Epithelial cell of proximal tubule (primary cell): ENCODE measurements at places on chromosomes 6 and 20.

DNA sequence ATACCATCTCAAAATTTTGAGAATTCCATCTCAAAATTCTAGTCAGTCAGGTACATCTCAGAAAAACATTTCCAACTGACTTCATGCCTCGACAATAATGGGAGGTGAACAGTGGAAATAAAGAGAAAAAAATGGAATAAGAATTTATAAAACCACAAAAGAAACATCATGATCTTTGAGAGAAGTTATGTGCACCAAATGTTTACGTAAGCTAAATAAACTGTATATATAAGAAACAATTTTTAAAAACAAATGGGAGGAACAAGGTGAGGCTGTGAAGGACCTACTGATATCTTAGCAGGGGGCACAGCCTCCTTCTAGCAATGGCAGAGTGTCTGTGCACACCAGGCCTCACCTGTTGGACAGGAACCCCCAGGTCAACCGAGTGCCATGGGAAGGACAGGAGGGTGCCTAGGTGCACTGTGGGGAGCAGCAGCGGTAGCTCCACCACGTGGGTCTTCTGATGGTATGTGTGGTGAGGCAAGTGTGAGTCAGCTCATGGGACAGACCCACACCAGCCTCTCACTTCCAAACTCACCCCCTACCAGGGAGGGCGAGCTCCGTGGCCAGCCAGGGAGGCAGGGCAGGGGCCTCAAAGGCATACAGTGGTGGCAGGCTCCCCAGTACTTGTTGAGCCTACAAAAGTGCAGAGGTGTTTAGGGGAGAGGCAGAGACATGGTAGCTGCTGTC lies 23.2 kb downstream of the DIDO1 start:
- no peak for DNase-seq

GRCh38 chr6:10407674-10408054 lies 7.2 kb downstream of the TFAP2A start:
- no peak for DNase-seq

GRCh38 chr6:42306439-42307140 lies 88.9 kb upstream of the MRPS10 start:
- DNase-seq = no peak

DNA sequence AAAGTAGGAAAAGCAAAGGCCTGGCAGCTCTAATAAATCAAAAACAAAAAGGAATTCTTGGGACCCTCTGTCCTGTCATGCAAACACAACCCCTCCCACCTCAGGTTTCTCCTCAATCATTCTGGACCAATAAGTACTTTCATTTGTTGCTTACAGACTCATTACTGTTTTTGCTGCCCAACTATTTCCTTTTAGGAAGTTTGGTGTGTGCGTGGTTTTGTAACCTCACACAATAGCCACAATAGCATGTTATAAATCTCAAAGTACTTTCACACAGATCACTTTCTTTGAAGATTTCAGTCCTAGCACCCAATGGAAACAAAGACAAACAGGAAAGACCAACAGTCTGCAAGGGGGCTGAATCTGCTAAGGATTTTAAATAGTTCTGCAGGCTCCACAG lies 4.5 kb downstream of the MRPL14 start:
- DNase-seq = no peak

- no peak for DNase-seq
These were observed 5.7 kb downstream of the KCNK5 start for GRCh38 chr6:39223555-39223954.

GRCh38 chr20:1357921-1358671 lies 29.2 kb upstream of the SDCBP2 start:
- DNase-seq = no peak

- DNase-seq = no peak
These were observed 72.5 kb upstream of the MYLIP start for GRCh38 chr6:16056263-16056870.

DNA sequence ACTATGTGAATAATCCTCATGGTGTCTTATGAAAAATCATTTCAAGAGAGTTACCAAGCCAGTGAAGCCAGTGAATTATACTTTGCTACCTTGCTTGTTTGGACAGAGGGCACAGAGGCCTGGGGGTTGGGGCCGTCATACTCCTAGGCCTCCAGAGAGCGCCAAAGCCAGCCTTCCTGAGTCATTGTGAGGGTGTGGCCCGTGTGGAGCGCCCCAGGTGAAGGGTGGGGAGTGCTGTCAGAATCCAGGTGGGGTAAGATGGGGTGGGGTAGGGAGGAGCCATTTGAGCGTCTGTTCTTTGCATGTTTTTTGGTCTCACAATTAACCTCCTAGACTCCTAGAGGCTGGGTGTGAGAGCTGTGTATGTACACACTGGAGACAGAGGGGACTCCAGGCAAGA lies 71.1 kb downstream of the PERP start:
- no peak for DNase-seq

GRCh38 chr6:152112491-152113261 lies 305.2 kb downstream of the ESR1 start:
- no peak for DNase-seq

GRCh38 chr6:47439348-47439668 lies 38.3 kb upstream of the CD2AP start:
- DNase-seq = no peak

DNA sequence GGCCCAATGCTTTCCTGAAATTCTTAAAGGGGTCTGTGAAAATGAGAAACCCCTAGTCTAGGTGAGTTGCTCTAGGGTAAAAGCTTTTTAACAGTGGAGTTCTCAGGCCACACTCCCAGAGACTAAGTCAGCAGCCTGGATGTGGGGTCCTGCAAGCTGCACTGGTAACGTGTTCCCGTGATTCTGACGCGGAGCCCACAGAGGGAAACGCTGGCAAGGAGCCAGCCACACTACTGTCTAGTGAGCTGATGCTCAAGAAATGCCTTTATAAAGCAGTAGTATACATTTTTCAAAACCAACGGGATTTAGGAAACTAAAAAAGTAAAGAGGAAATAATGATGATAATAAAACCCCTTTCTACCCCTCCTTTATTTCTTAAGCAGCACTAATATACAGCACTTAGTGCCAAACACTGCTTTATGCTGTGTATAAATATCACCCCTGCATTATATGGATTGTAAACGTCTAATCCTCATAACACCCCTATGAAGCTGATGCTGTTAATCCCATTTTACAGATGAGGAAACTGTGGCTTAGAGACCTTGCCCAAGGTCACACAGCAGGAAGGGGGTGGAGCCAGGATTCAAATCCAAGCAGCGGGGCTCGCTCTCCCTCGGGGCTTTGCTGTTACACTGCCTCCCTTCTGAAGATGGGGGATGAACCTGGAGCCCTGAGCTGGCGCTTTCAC lies 25.0 kb downstream of the KCNK15 start:
- DNase-seq = no peak

DNA sequence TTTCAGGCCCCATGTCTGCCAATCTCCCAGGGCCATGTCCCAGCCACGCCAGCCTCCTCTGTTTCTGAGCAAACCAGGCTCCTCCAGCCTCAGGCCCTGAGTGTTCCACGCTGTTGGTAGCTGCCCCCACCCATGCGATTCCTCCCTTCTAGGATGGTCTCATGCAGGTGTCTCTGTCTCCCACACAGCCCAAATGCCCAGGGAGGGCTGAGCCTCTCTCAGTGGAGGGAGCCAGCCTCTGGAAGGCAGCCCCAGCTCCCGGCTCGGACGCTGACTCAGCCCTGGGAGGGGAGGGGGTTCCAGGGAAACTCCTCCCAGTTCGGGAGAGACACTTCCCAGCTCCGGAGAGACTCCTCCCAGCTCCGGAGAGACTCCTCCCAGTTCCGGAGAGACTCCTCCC lies 122.9 kb upstream of the AFDN start:
- DNase-seq = no peak

DNA sequence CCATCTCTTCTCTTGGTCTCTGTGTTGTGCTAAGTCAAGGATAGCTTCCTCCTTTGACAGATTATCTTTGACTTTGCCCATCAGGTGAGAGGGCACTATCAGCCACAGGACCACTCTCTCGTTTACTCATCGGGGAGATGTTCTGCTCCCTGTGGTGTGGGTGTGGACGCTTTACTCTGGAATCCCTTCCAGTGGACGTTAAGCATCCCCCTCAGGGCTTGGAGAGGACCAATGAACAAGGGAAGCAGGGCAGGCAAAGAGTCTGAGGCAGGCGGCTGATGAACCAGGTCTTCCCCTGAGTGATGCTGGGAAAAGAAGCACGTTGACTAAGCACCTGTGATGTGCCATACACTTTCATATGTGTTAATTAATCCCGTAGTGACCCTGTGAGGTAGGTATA lies 21.0 kb upstream of the RNF24 start:
- DNase-seq = no peak

- no peak for DNase-seq
These were observed 10.7 kb downstream of the ZNF165 start for GRCh38 chr6:28090917-28091586.

GRCh38 chr6:111841822-111842221 lies 31.4 kb downstream of the FYN start:
- DNase-seq = no peak

DNA sequence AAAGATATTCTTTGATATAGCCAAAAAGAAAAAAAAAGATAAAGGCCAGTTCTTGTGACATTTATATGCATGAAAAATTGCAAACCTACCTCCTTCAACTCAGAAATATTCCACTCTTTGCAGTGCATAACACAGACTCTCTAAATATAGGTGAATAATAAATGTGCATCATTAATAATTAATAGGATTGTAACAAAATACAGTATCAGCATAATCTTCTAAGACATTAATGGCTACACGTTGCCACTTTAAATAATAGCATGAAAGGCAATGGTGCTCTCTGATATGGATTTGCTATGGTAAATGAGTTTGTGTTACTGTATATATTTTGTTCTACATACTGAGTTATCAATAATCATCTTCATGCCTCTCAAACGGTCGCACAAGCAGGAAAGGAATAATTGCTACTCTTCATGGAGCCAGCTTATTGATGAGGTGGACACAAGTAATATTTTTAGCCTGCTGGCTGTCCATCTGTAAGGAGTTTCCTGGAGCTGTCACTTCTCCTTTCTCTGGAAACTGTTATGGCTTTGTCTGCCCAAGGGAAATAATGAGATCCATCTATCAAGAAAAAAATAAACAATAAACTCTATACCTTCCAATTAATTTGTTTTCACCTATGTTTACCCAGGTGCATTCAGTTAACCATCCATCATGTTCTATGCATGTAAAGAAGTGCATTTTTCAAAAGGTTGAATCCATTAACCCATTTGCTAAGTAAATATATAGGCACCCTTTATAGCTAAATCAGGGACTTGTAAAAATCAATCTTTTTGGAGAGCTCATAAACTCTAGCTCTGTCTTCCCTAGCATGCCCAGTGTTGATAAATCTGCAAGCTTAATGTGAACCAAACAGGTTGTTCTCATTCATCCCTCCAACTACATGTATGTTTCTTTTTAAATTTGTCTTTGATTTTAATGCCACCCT lies 253.0 kb downstream of the NKAIN2 start:
- no peak for DNase-seq

DNA sequence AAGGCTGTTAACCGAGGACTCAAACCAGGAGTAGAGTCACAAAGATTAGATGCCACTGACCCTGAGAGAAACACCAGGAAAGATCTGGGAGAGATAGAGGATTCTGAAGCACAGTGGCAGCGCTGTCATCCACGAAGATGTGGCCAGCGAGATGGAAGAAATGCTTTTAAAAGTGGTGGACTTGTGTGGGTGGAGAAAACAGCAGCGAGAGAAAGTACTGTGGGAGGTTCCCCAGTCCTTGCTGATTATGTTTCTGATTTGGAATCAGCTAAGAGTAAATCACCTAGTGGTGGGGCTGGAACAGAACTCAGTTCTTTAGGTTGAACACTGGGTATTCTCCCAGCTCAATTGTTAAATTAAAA lies 435 bp upstream of the ZNF322 start:
- DNase-seq = peak; percentile 15

DNA sequence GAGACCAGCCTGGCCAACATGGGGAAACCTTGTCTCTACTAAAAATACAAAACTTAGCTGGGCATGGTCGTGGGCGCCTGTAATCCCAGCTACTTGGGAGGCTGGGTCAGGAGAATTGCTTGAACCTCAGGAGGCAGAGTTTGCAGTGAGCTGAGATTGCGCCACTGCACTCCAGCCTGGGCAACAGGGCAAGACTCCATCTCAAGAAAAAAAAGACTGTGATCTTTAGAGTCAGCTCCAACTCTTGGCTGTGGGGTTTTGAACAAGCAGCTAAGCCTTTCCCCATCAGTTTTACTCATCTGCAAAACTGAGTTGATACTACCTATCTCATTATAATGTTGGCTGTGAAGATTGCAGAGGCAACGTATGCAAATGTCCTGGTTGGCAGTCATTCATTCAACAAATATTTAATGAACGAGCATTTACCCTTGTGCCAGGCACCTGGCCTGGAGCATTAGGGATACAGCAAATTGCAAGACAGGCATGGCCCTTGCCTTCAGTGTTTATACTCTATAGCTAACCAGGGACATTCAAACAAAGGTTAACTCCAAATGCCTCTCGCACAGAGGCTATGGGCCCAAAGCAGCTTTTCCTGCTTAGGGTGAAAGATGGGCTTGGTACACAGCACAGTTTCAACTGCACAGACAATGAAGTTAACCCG lies 37.8 kb downstream of the ILRUN start:
- no peak for DNase-seq

DNA sequence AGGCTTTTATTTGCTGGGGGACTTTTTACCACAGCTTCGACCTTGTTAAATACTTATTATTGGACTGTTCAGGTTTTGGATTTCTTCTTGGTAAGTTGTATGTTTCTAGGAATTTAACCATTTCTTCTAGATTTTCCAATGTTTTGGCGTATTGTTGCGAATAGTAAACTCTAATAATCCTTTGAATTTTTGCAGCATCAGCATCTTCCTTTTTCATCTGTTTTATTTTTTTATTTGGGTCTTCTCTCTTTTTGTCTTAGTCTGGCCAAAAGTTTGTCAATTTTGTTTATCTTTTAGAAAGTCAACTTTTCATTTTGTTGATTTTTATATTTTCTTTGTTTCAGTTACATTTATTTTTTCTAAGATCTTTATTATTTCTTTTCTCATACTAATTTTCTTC lies 1272.0 kb downstream of the HACE1 start:
- no peak for DNase-seq

DNA sequence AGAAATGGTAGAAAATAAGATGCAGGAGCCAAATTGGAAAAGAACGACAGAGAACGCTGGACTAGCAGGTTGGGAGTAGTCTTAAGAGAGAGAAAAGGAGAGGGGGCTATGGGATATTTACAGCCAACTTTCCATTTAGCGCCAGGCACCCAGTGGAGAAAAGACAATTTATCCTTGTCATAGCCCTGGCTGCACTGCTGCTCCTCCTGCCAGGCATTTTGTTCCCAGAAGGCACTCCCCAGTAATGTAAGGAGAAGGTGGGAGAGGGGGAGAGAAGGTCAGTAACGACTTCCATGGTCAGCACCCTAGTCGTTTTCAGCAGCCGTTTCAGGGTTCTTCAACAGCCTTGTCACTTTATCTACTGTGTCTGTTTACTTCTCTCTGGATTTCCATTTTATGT lies 159.0 kb downstream of the TRMT11 start:
- no peak for DNase-seq

- DNase-seq = no peak
These were observed 71.3 kb upstream of the EYA4 start for GRCh38 chr6:133169901-133170300.
